Caco-2 (cell line): ENCODE measurements at places on chromosomes 4 and X.

- DNase-seq: no peak
Observed at GRCh38 chr4:95761426-95761825, 78.5 kb upstream of the PDHA2 start.

DNA sequence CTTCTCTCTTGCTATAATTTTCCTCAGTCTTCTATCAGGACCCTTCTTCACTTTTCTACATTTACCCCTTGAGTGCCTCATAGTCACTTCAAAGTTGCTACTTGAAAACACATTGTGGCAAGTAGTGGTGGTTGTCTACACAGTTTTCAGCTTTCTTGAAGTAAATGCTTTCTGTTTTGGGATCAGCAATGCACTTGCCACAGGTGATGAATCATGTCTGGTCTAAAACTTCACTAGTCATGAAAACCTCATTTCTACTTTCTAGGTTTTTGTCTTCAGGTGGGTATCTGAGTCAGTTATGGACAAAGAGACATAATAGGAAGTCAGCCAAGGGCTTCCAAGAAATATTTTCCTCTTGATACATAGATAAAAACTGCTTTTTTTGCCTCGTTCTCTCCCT is 359.2 kb downstream of the CCSER1 start:
- no peak for DNase-seq

- no peak for DNase-seq
Observed at GRCh38 chr4:154630324-154630723, 17.9 kb upstream of the FGG start.

GRCh38 chr4:26779674-26780073 is 81.0 kb upstream of the STIM2 start:
- DNase-seq: no peak

- no peak for DNase-seq
Observed at GRCh38 chr4:1975391-1975801, 33.4 kb downstream of the NELFA start.

GRCh38 chrX:131988236-131988635 is 34.9 kb upstream of the STK26 start:
- DNase-seq: no peak
